ENCODE measurements at places on chromosomes 7 and 10.
A peak's percentile ranks its signal among the peaks of the same experiment; 100 is the strongest.

GRCh38 chr10:90998733-90999511 lies 78.0 kb upstream of the ANKRD1 start:
- no peak for DNase-seq

- DNase-seq = no peak
These were observed 201.4 kb downstream of the TNS3 start for GRCh38 chr7:47380325-47381133.

DNA sequence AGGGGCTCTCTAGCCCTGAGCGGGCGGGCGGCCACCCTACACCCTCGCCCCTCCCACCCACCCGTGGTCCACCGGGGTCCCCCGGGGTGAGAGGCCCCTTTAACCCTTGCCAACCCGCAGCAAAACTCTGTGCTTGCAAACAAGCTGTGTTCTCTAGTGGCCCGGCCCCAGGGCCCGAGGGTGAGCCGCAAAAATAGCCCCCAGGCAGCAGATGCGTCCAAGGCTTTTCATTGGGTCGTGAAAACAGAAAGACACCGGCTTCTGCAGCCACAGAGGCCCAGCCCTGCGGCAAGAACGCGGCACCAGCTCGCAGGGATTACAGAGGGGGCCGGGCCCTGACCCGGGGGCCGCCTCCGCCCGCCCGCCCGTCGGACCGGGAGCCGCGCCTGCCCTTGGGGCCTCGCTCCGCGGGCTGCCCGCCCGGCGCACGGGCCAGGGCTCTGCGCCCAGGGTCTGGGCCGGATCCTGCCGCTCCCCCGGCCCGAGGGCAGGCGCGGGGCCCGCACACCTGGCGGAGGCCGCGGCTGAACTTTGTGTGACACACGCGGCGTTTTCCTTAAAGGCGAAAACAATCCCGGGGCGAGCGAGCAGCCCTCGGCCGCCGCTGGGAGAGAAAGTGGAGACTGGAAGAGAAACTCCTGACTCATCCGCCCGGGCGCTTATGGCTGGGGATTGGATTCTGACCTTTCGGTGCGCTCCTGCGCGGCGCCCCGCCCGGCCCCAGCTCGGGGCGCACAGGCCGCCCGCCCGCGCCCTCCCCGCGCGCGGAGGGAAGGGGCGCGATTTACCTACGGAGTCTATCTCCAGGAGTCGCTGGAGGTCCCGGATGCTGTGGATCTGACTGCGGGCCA lies 2.8 kb downstream of the PDGFA start:
- no peak for DNase-seq

DNA sequence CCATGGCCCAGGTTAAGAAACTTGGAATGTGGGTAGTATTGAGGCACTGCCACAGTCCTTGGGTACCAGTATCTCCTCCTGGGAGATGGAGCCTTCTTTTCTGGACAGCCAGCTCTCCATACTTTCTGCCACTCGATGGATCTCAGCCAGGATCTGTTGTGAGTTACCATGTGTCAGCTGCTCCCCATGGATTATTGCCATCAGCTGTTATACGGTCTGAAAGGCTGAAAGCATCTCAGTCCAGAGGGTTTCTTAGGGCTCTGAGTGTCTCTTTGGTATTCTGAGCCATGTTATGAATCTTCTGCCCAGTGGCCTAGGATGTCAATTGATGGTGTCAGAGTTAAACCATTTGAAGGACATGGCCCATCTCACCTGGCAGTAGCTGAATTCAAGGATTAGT lies 197.5 kb downstream of the C7orf25 start:
- no peak for DNase-seq

DNA sequence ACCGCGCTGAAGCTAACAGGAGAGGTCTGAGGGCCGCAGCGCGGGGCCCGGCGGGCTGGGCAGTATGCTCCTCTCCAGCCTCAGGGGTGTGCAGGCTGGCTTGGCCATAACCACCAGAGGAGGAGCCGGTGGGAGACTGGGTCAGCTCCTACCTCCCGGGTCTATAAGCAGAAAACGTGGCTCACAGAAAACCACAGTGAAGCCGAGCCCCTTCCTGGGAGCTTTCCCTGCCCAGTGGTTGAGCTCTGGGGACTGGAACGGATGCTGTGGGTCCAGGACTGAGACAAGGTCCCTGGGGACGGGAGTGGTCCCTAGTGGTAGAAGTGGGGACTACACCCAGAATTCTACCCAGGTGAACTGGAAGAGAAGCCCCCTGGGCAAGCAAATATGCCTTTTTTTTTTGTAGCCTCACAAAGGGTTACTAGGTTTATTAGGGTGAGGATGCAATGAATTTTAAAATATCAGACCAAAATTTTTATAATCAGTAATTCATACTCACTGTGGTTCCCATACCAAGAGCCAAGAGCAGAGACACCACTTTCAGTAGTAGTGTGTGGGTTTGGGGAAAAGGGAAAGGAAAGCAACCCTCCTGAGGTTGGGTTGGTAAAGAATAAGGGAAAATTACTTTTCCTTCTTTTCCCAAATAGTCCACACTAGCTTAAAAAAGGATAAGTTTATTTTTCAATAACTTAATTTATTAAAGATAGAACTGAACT lies 67.9 kb upstream of the PRKCQ start:
- DNase-seq = peak; percentile 68

- DNase-seq = no peak
These were observed 550.2 kb downstream of the GALNT17 start for GRCh38 chr7:71682181-71682580.

GRCh38 chr7:141649865-141650634 lies 51.9 kb downstream of the DENND11 start:
- peak; percentile 46 for DNase-seq

DNA sequence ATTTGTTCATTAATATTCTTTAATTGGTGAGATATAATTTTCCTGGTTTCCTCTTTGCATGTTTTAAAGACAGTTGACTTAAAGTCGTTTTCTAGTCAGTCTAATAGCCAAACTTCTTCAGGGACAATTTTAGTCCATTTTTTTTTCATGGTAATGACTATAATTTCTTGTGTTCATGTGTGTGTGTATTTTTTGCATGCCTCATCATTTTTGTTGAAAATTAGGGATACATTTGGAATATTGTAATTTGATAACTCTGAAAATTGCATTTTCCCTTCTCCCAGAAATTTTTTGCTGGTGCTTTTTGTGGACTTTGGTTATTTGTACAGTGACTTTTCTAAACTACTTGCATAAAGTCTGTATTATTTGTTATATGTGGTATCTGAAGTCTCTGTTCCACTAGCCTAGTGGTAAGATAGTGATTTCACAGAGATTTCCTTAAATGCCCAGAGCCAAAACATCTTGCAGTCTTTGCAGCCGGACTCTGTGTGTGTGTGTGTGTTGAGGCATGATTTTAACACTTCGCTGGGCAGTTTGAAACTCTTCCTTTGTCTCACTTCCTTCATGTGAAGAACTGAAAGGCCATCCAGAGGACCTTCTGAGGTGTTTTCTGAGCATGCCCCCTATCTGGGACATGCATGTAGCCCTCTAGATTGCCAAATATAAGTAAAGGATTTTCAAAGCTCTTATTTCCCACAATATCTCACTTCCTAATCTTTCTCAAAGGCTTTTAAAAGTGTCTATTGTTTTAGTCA lies 40.9 kb upstream of the ZNF365 start:
- no peak for DNase-seq

DNA sequence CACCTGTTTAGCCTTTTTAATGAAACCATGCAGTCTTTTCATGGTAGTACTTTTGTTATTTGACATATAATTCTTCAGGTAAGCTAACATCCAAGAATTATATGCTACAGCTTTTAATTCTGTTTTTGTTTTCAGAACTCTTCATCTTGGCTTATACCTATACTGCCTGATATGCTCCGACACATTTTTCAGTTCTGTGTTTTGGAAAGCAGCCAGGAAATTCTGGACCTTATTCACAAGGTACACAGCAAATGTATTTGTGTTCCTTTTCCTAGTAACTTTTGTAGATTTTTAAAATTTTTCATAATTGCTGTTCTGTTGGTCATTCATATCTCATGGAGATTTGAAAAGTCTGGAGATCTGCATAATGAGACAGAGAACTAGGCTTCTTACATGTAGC lies 56.7 kb downstream of the BTAF1 start:
- no peak for DNase-seq

DNA sequence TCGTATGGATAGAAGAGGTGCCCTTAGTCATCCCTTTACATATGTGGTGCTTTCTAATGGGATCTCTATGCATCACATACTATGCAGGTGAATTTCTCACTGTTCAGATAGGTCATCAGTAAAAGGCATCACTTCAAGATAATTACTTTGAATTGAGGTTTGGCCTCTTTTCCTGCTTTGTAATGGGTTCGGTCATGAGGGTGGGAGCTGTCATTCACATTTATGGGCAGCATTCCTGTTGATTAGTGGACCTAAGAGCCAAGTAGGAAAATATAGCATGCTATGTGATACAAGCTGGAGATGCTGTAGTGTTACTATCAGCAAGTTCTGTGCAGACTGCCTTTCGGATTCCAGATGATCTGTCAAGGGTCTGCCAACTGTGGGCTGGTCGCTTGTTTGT lies 156.3 kb downstream of the LCOR start:
- DNase-seq = no peak

DNA sequence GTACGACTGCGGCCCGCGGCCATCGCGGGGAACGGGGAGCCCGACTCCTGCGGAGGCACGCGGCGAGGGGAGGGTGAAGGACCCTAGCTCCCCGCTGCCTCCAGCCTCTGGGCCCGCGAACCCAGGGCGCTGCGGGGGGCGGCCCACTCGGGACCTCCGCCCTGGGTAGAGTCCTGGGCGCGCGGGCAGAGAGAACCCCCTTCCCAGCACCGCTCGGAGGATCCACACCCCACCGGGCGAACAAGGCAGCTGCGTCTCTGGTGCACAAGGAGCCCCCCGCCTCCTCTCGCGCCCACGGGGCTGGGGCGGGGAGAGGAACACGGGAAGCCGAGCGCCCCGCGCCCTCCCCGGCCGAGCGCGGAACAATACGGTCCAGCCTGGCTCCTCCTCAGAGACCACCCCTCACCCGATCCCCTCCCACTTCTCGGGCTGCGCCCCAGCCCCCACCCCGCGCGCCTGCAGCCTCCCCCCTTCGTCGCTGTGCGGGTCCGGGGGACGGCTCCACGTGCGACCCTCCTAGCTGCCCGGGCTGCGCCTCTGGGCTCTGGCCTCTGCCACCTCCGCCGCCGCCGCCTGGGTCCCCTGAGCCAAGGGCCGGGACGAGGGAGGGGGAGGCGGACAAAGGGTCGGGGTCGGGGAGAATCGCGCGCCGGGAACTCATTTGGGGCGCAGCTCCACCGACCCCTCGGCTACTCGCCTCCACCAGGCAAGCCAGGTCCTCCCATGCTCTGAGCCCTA lies at the start of gene WDR86:
WDR86 (minus strand) TSS at position 372 of the 738 bp plus-strand sequence. CDS start 449 bp downstream, outside the sequence.
- no peak for DNase-seq

DNA sequence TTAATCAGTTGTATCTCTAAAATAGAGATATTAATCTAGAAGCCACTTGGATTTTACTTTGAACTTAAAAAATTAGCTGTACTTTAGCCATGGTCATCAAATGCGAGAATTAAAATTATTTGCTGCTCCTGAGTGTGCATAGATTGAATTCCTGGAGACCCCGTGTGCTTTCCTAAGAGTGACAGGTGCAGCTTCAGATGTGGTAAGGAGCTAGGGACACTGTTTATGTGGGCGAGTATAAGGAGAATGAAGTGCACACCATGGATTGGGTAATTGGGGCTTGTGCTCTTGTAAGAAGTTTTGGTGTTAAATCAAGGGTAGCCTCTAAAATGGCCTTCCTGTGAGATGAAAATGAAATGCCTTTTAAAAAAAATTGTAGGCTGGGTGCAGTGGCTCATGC lies 9.8 kb downstream of the PLCE1 start:
- DNase-seq = no peak

- no peak for DNase-seq
These were observed 2.0 kb upstream of the SMARCD3 start for GRCh38 chr7:151250181-151251132.

- DNase-seq = no peak
These were observed 86.2 kb downstream of the HECW1 start for GRCh38 chr7:43198599-43199090.

DNA sequence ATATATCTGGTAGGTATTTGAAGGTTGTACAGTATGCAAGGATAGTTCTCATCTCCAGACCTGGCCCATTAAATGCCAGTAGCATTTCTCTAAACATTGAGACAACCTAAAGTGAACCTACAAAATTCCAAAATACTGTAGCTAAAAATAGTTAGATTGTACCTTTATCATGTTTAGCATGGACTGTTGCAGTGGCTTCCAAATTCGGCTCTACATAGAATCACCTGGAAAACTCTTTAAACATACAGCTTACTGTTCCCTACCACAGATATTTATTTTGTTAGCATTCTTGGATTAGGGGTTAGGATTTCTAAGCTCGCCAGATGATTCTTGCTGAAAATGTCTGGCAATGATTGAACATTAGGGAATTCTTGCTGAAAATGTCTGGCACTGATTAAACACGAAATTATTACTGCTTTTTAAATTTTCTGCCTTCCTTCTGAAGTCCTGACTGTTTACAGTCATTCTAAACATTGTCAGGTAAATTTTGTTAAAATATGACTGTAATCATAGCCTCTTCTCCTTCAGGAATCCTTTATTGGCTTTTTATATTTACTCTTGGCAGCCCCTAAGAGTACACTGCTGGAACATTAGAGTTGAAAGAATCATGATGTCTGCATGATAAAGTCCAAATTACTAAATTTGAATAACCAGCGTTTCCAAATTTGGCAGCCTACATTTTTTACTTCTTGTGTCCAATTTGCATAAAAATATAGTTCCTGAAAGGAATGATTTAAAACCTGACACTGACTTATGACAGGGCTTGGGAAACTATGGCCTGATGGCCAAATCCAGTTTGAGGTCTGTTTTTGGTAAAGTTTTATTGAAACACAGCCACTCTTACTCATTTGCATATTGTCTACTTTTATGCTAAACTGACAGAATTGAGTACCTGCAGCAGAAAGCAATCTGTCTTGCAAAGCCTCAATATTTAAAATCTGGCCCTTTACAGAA lies 40.3 kb downstream of the SHOC2 start:
- DNase-seq = no peak

GRCh38 chr10:11095374-11095801 lies 77.7 kb downstream of the CELF2 start:
- no peak for DNase-seq

DNA sequence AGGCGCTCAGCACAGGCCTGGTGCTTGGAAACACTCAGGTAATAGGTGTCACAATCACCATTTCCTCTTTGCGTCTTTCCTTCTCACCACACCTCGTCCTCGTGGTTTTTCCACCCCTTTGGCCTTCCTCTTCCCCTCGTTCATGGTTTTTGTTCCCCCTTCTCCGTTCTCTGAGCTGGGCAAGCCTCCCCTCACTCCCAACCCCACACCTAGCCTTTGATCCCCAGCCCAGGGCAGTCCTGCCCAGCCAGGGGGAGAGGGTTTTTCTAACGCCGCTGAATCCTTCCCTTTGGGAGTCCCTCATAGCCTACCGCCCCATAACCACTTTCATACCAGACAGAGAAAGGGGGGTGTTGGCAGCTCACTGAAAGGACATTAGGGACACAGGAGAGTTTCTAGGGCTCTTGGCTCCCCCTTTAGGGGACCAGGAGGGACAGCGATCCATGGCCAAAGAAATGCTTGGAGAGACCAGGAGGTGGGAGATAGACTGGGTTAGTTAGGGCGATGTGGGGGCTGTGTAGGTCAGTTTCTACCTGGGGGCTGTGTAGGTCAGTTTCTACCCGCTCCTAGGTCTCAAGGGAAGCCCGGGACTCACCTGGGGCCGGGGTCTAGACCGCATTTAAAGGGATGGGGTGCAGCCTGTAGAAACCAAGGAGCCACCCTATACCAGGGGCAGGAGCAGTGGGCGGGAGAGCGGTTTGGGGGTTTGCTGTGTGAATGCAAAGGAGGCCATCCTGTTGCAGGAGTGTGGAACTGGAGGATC lies 1.4 kb downstream of the EPHB4 start:
- DNase-seq = no peak

- DNase-seq = no peak
These were observed 908.3 kb downstream of the GRID1 start for GRCh38 chr10:85458324-85458723.
